ENCODE measurements at places on chromosomes 13 and 19. TPM values are rescaled to one million over a fixed set of nuclear protein-coding genes. Genes with fewer than 3 reads are reported as not detected.

GRCh38 chr13:50747737-50748350 lies 95.6 kb downstream of the DLEU7 start:
- ATAC-seq, result no peak

DNA sequence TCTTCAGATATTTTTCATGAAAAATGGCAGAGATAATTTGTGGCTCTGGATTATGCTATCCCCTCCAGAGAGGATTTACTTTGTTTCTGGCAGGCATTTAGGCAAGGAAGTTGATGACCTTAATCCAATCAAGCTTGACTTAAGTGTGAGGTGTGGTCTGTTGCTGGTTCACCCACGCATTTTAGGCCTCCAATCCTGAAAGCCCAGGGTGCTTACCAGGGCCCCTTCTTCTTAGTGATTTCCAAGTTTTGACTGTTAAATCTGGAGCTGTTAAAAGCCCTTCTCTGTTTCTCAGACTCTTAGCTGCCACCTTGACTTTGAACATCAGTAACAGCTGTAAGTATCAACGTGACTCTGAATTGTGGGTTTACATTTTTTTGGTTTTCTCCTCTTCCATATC lies 161.8 kb downstream of the DNAJC15 start:
- no peak for ATAC-seq

GRCh38 chr13:95153647-95154412 lies 147.4 kb downstream of the ABCC4 start:
- ATAC-seq, result no peak

- ATAC-seq, result peak; percentile 11
Measured at GRCh38 chr19:12796146-12797071, 5.1 kb downstream of the JUNB start.

- ATAC-seq, result no peak
Measured at GRCh38 chr19:39850892-39851291, 4.7 kb upstream of the FBL start.

CCDC8 gene
- total RNA-seq, result not detected

LYL1 gene
- total RNA-seq, result 1.1 TPM

GRCh38 chr19:49327878-49328544 lies 3.0 kb upstream of the SLC6A16 start:
- ATAC-seq, result peak; percentile 39

DNA sequence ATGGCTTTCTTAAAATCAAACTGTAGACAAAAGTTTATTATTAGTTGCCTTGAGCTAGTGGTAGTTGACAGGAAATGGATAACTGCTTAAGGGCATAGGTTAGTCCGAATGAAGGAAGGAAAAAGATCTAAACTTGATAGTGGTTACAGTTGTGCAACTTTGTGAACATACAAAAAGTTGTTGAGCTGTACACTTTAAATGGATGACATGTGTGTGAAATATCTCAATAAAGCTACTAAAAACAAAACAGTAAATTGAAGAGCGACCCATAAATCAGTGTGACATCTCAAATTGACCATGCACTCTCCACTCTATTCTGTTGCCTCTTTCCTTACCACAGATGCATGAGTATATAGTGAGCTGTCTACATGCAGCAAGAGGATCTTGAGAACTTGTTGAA lies 1757.8 kb downstream of the PCDH9 start:
- ATAC-seq, result no peak

DNA sequence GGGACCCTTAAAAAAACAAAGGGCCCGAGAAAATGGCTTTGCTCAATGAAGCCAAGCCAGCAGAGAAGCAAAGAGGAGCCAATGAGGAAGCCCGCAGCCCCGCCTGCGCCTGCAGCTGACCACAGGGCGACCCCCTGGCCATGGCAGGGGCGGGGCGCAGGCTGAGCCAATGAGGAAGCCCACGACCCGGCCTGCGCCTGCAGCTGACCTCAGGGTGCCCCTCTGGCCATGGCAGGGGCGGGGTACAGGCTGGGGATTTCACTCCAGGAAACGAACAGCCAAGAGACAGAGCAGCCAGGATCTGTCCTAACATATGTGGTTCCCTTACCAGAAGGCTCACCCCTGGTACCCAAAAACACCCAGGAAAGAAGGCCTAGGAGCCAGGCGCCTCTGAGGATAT lies 101.4 kb downstream of the STK24 start:
- ATAC-seq, result no peak

GRCh38 chr13:106527445-106527801 lies 8.0 kb downstream of the EFNB2 start:
- no peak for ATAC-seq

- ATAC-seq, result no peak
Measured at GRCh38 chr13:104170980-104171555, 1104.9 kb upstream of the SLC10A2 start.

DNA sequence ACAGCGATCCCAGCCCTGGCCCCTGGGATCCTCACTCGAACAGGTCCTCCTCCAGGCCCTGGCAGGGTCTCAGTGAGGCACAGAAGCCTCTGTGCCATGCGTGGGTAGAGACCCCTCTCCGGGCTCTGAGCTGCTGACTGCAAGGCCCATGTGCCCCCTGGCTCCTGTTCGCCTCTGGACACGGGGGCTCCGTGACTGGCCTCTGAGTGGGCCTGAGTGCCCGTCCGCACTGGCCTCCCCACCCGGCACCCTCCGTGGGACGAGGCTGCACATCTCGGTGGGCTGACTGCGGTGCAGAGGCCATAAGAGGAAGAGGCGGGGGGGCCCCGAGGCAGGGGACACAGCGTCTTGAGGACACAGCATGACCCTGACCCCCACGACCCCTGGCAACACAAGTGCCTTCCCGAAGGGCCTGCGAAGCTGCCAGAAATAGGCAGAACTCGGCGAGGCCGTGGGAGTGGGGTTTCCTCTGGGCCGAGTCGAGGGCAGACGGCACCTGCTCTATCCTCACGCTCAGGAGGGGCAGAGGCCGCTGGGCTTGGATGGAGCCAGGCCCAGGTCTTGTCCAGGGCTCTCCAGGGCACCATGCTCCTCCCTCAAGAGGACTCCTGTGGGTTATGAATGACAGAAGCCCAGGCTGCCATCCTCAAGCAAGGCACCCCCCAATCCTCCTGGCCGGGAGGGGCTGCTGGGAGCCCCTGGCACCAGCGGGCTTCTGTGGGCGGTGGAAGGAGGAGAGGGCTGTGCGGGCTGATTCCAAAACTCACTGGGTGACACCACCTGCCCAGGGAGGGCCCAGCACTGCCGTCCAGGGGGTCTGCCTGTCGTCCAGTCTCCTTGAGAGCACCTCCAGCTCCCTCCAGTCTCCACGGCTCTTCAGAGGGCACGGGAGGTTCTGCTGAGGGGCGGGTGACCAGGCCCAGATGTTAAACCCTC lies 52.6 kb downstream of the RASA3 start:
- no peak for ATAC-seq

DNA sequence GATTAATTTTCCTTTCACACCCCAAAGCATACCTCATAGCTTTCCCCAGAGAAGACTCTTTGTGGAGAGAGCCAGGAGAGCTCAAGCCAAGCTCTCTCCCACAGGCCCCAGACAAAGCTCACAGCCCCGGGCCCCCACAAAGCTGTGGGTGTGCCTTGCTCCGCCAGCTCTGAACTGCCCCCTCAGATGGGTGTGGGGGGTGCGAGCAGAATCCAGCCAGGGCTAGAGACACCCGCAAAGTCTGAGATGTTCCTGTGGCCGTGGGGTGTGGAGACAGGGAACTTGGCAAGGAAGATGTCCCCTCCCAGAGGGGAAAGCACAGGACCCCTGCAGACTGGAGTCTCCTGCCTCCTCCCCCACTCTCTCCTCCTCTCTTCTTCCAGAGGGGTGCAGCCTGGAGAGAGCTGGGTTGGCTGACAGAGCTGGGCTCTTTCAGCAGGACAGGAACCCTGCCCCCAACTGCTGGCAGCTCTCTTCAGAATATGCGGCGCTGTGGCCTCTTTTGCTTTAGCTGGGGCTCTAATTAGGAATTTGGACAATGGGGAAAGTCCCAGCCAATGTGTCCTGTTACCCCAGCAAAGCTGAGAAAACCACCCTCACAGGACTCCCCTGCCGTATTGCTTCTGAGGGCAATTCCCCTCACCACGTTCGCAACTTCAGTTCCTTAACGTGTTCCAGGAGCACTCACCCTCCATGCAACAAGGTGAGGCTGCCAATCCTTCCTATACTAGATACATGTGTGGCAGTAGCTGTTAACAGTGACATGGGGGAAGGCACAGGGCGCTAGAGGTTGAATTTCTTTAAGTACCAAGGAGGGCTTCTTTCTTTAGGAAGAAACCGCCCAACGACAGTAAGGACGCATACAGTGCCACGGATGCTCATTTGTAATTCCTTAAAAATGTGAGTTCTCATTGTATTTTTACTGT lies 170.0 kb downstream of the COL4A1 start:
- no peak for ATAC-seq

GRCh38 chr13:75368167-75368566 lies 113.8 kb downstream of the TBC1D4 start:
- peak; percentile 6 for ATAC-seq

PRR12 gene
- total RNA-seq, result 27.8 TPM

DNA sequence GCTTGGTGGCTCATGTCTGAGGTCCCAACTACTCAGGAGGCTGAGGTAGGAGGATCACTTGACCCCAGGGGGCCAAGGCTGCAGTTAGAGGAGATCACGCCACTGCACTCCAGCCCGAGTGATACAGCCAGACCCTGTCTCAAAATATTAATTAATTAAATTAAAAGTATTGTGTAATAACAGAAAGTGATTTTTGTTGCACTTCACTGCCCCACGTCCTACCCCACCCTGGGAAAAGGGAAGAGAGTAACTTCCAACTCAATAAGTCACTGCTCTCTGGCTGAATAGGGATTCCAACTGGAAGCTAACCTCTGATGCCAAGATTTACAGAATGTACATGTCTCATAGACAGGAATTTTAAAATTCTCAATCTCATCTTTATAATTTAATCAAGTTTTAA lies 47.2 kb downstream of the ZNF611 start:
- no peak for ATAC-seq

DNA sequence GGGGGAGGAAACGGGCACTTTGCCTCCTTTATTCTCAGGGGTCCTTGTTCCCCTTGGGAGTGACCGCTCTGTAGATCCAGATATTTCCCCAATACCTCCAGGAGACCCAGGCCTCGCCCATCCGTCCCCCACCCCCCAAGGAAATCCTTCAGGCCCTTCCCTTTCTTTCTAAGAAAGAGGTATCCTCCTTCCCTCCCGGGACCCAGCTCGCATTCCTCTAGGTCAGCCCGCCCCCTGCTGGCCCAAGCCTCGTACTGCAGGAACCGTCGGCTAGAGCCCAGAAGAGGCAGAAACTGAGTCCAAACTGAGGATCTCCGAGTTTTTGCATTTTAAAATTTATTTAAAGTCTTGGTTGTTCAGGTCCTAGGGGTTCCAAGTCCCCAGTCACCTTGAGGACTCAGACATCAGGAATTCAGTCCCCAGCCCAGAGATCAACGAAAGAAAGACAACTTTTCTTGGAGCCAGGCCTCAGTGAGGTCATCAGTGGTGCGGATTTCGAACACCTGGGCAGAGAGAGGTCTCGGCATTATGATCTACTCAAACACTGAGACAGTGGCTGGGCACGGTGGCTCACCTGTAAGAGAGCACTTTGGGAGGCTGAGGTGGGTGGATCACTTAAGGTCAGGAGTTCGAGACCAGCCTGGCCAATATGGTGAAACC lies 7.5 kb upstream of the LRFN1 start:
- peak; percentile 67 for ATAC-seq

VAV1 gene
- 114 TPM for total RNA-seq

DNA sequence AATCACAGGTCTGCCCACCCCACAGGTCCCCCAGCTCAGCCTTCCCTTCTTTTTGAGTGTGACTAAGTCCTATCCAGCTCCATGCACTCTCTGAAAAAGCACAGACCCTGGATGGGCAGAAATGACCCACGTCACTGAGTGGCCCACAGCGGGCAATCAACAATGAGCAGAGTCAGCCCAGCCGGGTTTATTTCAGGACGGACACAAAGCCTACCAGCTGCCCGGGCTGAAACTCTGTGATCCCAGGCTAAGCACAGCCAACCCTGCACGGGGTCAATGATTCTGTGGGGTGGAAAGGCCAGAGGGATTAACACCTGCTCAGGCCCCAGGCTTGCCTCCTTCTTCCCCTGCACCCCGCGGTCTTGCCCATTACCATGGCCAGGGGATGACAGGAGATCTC lies 8.4 kb downstream of the NAPA start:
- ATAC-seq, result no peak

DNA sequence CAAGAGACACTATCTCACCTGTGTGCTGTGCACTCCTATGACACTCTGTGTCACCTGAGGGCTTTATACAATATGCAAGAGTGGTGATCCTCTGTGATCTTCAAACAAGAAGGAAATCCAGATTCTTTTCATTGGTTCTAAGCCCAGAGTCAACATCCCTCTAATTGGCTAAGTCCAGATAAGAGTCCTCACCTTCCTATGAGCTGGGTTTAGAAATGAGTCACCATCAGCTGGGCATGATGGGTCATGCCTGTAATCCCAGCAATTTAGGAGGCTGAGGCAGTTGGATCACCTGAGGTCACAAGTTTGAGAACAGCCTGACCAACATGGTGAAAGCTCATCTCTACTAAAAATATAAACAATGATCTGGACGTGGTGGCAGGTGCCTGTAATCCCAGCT lies 144.4 kb downstream of the ZNF675 start:
- ATAC-seq, result no peak

DNA sequence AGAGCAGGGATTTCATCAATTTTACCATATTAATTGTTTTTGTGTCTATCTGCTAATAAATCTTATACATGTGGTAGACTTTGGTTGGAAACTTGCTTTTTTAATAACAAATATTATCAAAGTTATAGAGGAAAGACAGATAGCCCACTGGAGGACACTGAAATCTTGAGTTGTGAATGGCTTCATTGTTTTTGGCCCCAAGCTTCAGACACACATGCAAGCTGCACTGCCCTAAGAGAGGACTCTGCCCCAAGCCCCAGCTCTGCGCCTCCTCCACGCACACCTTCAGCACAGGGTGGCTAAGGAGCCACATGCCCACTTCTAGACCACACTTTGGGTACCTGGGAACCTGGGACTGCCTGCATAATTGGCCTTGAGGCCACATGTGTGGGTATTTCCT lies 35.2 kb downstream of the RCBTB2 start:
- ATAC-seq, result no peak

OSCAR gene
- total RNA-seq, result 0.58 TPM

- ATAC-seq, result no peak
Measured at GRCh38 chr19:42540071-42540553, 11.8 kb upstream of the CEACAM1 start.

DNA sequence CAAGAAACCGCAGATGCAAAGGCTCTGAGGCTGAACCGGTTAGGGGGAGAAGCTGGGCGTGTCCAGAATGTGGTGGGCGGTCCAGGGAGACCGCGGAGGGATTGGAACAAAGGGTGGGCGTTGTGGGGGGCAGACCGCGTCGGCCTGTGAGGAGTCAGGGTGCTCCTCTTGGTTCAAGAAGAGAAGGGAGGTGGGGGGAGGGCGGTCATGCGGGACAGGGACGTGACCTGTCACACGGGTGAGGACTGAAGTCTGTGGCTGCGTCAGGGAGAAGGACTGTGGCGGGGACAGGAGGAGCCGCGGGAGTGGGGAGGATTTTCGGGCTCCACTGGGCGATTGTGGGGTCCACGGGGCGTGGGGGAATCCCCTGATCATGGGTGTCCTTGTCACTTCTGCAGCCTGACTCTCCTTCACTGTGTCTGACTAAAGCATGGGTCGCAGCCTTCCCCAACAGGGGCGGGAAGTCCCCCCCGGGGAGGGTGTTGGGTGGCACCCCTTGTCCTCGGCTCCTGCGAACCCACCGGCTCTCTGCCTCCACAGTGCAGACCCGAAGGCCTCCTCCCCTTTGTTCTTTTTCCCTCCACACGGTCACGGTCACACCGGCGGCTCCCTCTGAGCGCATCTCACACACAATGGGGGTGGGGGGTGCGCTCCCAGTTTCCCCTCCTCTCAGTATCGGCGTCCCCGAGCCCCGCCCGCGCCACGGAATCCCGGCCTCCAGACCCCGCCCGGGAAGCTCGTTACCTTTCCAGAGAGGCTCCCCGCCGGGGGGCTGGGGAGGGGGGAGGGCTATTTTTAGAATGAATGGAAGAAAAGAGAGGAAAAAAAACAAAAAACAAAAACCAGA lies 16.4 kb upstream of the KCNN1 start:
- peak; percentile 17 for ATAC-seq

Data from activated T-helper 17 cell treated with anti-CD3 and anti-CD28 coated beads, Interleukin-2, amount 50 U/mL, for 72 hours (primary cell).